Left cardiac atrium (tissue), 4 donors: ENCODE measurements at places on chromosomes 16 and 17.
A peak's percentile ranks its signal among the peaks of the same experiment; 100 is the strongest.

GRCh38 chr17:40219594-40220338 lies 662 bp downstream of the WIPF2 start:
- DNase-seq, result no peak

DNA sequence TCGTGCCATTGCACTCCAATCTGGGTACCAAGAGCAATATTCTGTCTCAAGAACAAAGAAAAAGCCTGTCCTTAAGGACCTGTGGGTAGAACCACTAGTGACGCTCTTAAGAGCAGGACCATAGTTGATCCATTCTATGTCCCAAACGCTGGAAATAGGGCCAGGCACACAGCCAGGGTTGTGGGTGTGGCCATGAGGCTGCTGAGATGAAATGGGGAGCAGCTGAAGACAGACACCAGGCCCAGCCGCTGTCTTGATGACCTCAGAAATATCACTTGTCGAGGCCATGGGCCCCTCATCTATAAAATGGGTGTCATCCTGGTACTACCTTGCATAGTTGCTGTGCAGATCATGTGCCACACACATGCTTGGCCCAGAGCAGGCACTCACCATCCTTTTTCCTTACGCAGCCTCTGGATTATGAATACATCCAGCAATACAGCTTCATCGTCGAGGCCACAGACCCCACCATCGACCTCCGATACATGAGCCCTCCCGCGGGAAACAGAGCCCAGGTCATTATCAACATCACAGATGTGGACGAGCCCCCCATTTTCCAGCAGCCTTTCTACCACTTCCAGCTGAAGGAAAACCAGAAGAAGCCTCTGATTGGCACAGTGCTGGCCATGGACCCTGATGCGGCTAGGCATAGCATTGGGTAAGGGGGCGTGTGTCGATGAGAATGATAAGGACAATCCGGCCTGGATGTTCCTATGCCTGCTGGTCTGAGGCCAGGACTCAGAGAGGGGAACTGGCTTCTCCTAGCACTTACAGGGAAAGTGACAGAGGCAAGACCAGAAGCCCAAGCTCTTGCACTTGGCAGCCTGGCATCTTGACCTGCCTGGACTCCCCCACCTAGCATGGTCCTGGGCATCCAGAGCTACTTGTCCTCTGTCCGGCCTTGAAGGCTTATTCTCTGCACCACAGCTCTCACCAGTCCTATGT lies 25.5 kb downstream of the CDH5 start:
- no peak for DNase-seq

DNA sequence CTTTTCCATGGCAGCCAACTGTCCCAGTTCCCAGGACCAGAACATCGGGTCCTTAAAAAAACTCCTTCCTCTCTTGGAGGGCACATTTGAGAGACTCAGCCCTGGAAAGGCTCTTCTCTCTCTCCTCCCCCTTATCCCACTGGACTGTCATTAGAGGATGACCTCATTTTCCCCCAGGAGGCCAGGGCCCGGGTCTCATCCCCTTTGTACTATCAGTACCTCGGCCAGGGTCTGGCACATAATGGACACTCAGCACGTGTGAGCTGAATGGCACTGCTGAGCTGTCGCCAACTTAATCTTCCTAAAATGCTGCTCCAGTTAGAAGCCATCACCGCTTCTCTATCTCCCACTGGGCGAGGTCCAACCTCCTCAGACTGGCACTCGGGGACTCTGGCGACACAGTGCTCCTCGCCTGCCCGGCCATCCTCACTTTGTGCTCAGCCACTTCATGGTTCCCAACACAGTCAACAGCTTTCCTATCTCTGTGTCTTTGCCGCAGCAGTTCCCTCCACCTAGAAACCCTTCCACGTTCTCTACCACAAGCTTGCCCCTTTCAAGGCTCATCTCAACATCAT lies 3.6 kb upstream of the RHBDL3 start:
- DNase-seq, result no peak

- DNase-seq, result peak; percentile 52
These were observed 15.2 kb downstream of the KRT23 start for GRCh38 chr17:40922239-40922638.

GRCh38 chr17:49618028-49618611 lies 42.4 kb downstream of the NXPH3 start:
- DNase-seq, result no peak
